Colonic mucosa (tissue), 4 donors: ENCODE measurements at places on chromosomes 13 and 19. TPM values are rescaled to one million over a fixed set of nuclear protein-coding genes. Genes with fewer than 3 reads are reported as not detected.
A peak's percentile ranks its signal among the peaks of the same experiment; 100 is the strongest.

UNC13A gene
- 0.29 TPM for total RNA-seq

RTBDN gene
- total RNA-seq: 0.35 TPM

KIR2DL3 gene
- total RNA-seq: not detected

RFPL4A gene
- total RNA-seq: not detected

ZFR2 gene
- total RNA-seq: not detected

PCDH17 gene
- total RNA-seq: 2.1 TPM

CEACAM20 gene
- total RNA-seq: not detected

NAPSA gene
- 6.1 TPM for total RNA-seq

DIRAS1 gene
- total RNA-seq: 1.7 TPM

- no peaks in the 10 kb centered on the region for H3K4me1 ChIP-seq
- H3K4me3 ChIP-seq: no peak overlapping the region
- no peaks in the 10 kb centered on the region for H3K27me3 ChIP-seq
- H3K36me3 ChIP-seq: no peaks in the 10 kb centered on the region
- no peak overlapping the region for H3K27ac ChIP-seq
These were observed 93.4 kb downstream of the UQCRFS1 start for GRCh38 chr19:29119590-29119989.

DNA sequence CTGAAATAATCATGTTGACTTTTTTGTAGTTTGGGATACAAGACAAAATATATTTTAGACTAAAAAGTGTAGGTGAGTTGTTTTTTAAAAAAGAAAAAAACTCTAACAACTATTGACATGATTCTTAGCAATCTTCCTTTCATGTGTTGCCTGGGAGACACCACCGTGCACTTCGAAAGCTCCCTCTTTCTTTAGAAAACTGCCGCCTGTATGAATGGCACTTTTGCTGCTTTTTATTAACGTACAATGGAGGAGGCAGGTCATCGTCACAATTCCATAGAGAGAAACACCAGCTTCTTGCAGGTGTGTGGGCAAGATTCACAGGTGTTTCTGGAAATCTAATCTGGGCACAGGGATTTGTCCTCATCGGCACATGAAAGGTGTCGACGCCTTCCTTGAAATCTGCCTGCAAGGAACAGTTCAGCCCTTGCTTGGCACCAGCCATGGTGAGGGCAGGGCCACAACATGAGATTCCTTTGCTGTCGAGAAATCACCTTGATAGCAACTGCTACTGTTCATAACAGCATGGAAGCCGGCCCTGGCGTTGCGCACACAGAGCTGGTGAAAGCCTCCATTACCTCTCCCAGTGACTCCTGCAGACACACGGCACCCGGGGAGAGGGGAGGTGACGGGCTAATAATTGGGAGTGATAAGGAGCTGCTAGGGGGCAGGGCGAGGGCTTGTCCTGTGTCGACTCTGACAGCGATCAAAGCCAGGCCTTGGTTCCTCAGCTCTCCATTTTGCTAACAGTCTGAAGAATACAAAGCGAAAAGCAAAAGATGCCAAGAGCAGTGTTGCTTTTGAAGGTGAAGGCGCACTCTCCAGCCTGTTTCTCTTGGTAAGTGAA is 66.5 kb downstream of the EFNB2 start:
- no peaks in the 10 kb centered on the region for H3K27me3 ChIP-seq
- H3K4me3 ChIP-seq: no peak overlapping the region
- DNase-seq: no peak
- H3K27ac ChIP-seq: no peak overlapping the region
- H3K36me3 ChIP-seq: no peaks in the 10 kb centered on the region
- no peaks in the 10 kb centered on the region for H3K4me1 ChIP-seq

DNA sequence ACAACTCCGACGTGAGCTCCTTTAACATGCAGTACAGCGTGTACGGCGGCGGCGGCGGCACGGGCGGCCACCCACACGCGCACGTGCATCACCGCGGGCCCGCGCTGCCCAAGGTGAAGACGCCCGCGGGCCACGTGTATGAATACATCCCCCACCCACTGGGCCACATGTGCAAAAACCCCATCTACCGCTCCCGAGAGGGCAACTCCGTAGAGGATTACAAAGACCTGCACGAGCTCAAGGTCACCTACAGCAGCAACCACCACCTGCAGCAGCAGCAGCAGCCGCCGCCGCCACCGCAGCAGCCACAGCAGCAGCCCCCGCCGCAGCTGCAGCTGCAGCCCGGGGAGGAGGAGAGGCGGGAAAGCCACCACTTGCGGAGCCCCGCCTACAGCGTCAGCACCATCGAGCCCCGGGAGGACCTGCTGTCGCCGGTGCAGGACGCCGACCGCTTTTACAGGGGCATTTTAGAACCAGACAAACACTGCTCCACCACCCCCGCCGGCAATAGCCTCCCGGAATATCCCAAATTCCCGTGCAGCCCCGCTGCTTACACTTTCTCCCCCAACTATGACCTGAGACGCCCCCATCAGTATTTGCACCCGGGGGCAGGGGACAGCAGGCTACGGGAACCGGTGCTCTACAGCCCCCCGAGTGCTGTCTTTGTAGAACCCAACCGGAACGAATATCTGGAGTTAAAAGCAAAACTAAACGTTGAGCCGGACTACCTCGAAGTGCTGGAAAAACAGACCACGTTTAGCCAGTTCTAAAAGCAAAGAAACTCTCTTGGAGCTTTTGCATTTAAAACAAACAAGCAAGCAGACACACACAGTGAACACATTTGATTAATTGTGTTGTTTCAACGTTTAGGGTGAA is 6.6 kb downstream of the SLITRK5 start:
- peaks cover 48% of the 10 kb centered on the region for H3K27me3 ChIP-seq
- no peak overlapping the region for H3K27ac ChIP-seq
- H3K4me3 ChIP-seq: peak overlapping the region; percentile 26
- H3K4me1 ChIP-seq: peaks cover 5% of the 10 kb centered on the region
- no peak for DNase-seq

- H3K36me3 ChIP-seq: no peaks in the 10 kb centered on the region
- peak overlapping the region; percentile 32 for H3K27ac ChIP-seq
- no peak for DNase-seq
- H3K4me1 ChIP-seq: peaks cover 6% of the 10 kb centered on the region
- H3K27me3 ChIP-seq: no peaks in the 10 kb centered on the region
These were observed 47.7 kb upstream of the ATP12A start for GRCh38 chr13:24632382-24633121.

- no peaks in the 10 kb centered on the region for H3K27me3 ChIP-seq
- H3K27ac ChIP-seq: no peak overlapping the region
- H3K36me3 ChIP-seq: no peaks in the 10 kb centered on the region
- no peak overlapping the region for H3K4me3 ChIP-seq
These were observed 15.7 kb downstream of the TMEM143 start for GRCh38 chr19:48348045-48348444.

DNA sequence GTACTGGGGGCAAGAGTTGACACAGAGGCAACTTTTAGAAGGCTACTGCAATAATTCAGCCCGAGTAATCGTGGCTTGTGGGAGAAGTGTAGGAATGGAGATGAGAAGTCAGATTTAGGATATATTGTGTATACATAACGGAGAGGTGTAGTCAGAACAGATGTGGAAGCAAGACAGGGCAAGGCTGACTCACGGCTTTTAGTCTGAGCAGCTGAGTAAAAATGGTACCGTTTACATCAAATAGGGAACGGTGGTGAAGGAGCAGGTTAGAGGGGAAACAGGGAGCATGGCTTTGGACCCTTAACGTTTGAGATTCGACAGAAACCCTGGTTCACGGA is 796 bp upstream of the LSM14A start:
- H3K36me3 ChIP-seq: no peaks in the 10 kb centered on the region
- no peaks in the 10 kb centered on the region for H3K27me3 ChIP-seq
- H3K4me3 ChIP-seq: peak overlapping the region; percentile 92
- H3K27ac ChIP-seq: peak overlapping the region; percentile 99
- peaks cover 23% of the 10 kb centered on the region for H3K4me1 ChIP-seq

DNA sequence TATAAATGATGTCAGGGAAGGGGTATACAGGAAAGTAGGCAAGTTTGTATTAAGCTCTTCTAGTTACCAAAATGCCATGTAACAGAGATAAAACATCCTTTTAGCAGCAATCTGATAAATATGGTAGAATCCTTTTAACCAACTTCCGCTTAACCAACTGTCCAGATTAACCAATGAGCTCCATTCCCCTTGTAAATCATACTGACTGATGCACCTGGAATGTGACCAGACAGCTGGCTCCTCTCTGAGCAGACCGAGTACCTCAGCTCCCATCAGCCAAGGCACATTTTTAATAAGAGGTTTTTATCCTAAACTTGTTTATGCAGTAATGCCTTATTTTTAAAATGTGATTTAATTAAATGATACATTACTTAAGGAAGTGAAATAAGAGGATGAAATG is 66.4 kb downstream of the KLF12 start:
- H3K4me3 ChIP-seq: no peak overlapping the region
- H3K27me3 ChIP-seq: no peaks in the 10 kb centered on the region

GRCh38 chr13:106498158-106498557 is 37.3 kb downstream of the EFNB2 start:
- H3K4me1 ChIP-seq: no peaks in the 10 kb centered on the region
- peaks cover under 1% of the 10 kb centered on the region for H3K36me3 ChIP-seq
- no peak overlapping the region for H3K27ac ChIP-seq
- no peak for DNase-seq

DNA sequence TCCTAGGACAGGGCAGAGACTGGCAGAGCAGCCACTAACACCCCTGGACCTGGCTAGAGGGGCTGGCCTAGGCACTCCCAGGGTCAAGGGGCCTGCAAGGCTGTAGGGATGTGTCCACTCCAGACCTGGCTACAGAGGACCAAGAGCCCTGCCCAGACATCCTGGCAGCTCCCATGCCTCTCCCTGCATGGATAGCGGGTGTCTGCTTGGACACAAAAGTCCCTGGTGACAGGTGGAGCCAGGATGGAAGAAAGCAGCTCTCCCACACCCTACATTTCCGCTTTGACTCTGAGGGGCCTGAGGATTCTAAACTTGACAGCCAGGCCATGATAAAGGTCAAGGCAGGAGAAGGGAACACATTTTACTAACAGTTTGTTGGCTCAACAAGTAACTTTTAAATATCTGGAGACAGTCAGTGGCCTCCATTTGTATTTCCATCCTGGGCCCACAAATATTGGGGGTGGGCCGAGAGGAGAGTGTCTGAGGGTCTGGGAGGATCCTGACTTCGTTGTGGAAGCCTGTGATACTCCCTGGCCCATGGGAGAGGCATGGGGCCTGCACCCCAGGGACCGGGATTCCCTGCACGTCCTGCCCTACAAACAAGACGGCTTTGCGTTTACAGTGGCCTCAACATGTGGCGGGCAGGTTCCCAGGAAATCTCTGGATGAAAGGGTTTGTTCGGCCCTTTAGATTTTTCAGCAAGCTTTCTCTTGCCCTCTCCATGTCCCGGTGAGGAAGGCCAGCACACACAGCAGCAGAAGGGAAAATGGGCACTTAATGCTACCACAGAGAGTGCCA is 19.8 kb upstream of the SLC7A9 start:
- no peak overlapping the region for H3K4me3 ChIP-seq
- no peak for DNase-seq
- no peak overlapping the region for H3K27ac ChIP-seq

DNA sequence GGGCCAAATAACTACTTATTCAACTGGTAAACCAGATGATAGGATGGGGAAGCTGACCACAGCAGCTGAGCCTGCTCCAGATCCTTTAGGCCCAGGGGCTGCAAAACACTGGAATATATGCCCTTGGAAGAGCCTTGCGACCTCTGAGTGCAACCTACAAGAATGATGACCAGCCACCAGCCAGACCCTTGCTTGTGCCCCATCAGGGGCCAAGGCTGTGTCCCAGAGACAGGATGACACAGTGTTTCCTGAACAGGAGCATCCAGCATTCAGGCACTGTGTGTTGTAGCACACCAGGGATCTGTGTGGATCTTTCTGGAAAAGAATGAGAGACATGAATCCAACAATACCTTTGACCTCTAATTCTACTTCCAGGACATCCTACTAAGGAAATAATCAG is 14.5 kb downstream of the GJA3 start:
- no peaks in the 10 kb centered on the region for H3K36me3 ChIP-seq
- peaks cover 22% of the 10 kb centered on the region for H3K27me3 ChIP-seq
- no peak overlapping the region for H3K27ac ChIP-seq
- H3K4me1 ChIP-seq: no peaks in the 10 kb centered on the region
- DNase-seq: no peak
- H3K4me3 ChIP-seq: no peak overlapping the region

- H3K27ac ChIP-seq: no peak overlapping the region
- no peak overlapping the region for H3K4me3 ChIP-seq
- H3K36me3 ChIP-seq: no peaks in the 10 kb centered on the region
- DNase-seq: no peak
- H3K4me1 ChIP-seq: no peaks in the 10 kb centered on the region
These were observed 299.5 kb downstream of the MZT1 start for GRCh38 chr13:72427757-72428528.

DNA sequence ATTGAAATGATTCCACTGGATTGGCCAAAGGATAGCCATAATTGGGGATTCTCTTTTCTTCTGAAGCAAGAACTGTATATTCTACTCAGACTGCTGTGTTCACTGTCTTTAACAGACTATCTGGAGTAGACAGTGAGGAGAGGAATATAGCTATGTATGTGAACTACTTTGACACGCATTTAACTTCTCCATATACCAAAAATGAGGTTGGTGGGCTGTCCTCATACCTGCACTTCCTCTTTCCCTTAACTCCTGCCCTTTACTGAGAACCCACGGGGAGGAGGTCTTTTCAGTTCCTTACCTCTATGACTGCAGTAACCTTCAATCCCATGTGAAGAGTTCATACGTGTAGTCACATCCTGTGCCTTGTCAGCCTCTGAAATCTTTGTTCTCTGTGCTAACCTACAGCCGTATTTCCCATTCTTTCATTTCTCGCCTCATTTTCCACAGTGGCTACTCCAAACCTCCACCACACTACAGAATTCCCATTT is 305.8 kb downstream of the MTUS2 start:
- H3K4me3 ChIP-seq: no peak overlapping the region
- no peak overlapping the region for H3K27ac ChIP-seq
- H3K36me3 ChIP-seq: no peaks in the 10 kb centered on the region
- no peaks in the 10 kb centered on the region for H3K4me1 ChIP-seq

- no peaks in the 10 kb centered on the region for H3K36me3 ChIP-seq
- no peak for DNase-seq
- H3K27ac ChIP-seq: no peak overlapping the region
- peaks cover 94% of the 10 kb centered on the region for H3K27me3 ChIP-seq
These were observed 3.8 kb downstream of the ZIC2 start for GRCh38 chr13:99985241-99985874.

- H3K27me3 ChIP-seq: no peaks in the 10 kb centered on the region
- no peaks in the 10 kb centered on the region for H3K4me1 ChIP-seq
- H3K36me3 ChIP-seq: no peaks in the 10 kb centered on the region
- DNase-seq: no peak
- H3K27ac ChIP-seq: no peak overlapping the region
- H3K4me3 ChIP-seq: no peak overlapping the region
These were observed 20.8 kb downstream of the KLF2 start for GRCh38 chr19:16345457-16345856.

- DNase-seq: no peak
- H3K4me3 ChIP-seq: no peak overlapping the region
- no peaks in the 10 kb centered on the region for H3K36me3 ChIP-seq
- no peak overlapping the region for H3K27ac ChIP-seq
These were observed 2.6 kb upstream of the CDC42EP5 start for GRCh38 chr19:54475706-54476105.
